Hematopoietic multipotent progenitor cell (in vitro differentiated cells): ENCODE measurements at places on chromosomes 16 and 17.
A peak's percentile ranks its signal among the peaks of the same experiment; 100 is the strongest.

- no peak for DNase-seq
Measured at GRCh38 chr17:1997927-1998742, 27.0 kb downstream of the RTN4RL1 start.

DNA sequence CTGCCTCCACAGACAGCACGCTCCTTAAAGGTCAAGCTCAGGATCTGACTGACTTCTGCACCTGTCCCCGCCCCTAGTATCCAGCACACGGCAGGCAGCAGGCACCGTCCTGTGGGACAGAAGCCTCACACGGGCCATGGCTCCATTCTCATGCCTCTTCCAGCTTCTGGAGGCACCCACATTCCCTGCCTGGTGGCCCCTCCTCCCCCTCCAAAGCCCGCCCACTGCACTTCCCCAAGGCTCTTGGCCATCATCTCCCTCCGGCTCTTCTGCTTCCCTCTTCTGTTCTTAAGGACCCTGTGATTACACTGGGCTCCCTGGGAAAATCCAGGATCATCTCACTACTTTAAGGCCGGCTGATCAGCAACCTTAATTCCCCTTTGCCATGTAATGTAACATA, 3.5 kb downstream of the CANT1 start:
- DNase-seq: no peak

DNA sequence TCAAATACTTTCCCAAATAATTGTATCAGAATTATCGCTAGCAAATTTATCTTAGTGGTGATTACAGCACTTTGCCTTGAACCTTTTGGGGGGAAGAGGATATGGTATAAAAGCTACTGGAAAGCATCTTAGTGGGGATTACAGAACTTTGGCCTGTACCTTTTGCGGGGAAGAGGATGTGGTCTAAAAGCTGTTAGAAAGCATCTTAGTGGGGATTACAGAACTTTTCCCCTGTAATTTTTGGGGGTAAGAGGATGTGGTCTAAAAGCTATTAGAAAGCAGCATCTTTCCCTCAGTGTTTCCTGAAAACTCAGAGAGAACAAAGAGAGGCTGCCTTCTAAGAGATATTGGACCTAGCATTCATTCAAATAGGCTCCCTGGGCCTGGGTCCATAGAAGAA, 4.1 kb downstream of the SLFN12 start:
- DNase-seq: peak; percentile 6

DNA sequence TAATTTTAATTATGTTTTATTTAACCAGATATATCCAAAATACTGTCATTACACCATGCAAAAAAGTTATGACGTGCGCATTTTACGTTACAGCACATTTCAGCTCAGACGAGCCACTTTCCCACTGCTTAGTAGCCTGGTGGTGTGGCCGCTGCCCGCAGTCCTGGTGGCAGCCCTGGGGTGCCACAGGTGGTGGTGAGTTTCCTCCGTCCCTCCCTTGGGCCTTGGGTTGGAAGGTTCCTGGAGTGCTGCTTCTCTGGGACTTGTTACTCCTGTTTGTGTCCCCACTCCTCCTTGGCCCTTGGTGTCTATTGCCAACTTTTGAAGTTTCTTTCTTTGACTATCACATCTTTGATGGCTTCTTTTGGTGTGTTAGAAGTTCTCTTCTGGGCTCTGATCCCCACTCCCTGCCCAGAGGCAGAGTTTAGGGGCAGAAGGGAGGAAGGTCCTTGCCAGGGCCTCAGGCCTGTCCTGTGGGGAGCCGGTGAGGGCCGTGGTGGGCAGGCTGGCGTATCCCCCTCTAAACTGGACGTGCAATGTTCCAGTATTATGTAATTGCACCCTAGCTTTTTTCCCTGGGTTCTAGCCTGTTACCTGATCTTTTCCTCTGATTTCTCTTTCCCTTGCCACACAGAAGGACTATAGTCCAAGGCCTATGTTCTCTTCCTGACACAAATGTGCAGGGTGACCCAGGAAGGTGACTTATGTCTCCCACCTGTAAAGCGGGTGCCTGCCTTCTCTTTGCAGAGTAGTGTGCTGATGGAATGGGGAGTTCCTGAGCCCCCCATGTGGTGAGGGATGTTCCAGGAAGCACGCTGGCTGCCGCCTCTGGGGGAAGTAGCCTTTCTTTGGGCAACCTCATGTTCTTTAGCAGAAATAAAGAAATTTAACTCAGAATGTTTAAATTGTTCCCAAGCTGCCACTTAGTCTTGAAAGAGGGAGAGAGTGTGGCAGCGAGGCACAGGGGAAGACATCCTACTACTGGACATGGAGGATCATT, 8.4 kb downstream of the MPRIP start:
- DNase-seq: no peak

GRCh38 chr17:74190807-74191406, 12.6 kb upstream of the RPL38 start:
- no peak for DNase-seq
